HFFc6 (cell line): ENCODE measurements at places on chromosomes 5 and 9. TPM values are rescaled to one million over a fixed set of nuclear protein-coding genes. Genes with fewer than 3 reads are reported as not detected.

Gene SLC6A3
- not detected in 3 replicates for total RNA-seq

Gene DOCK8
- 0.03 to 0.14 TPM (median 0.05 TPM) in 3 replicates for total RNA-seq

Gene SHOC1
- not detected in 3 replicates for total RNA-seq

Gene FST
- total RNA-seq: 13.0 to 88.0 TPM (median 15.5 TPM) in 3 replicates

DNA sequence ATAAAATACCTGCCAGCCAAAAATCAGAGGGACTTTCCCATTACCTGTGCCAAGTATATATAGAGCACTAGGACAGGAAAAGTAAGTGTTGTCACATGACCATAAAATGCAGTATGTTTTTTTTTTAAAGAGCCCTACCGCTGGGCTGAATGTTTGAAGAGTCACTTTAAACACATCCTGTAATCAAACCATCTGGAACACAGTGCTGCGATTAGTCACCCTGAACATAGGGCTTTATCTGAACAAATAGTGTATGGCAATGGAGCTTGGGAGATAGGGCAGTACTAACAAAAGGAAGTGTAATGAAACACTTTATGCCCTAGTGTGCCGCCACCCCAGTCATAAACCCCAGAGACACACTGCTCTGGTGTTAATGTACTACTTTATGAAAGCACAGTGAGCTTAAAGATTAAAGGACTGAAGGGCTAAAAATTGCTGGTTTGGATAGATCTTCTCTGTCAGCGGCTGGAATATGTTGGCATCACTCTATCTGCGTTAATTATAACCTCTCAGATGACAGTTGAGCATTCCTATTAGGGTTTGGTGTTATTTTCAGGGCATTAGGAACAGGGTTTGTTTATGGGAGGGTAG lies 90.4 kb downstream of the ZNF608 start:
- H3K4me1 ChIP-seq: peaks cover 46% of the 10 kb centered on the region
- no peak overlapping the region for H3K4me3 ChIP-seq
- H3K36me3 ChIP-seq: no peaks in the 10 kb centered on the region
- peak; percentile 79 for DNase-seq
- H3K27me3 ChIP-seq: no peaks in the 10 kb centered on the region

DNA sequence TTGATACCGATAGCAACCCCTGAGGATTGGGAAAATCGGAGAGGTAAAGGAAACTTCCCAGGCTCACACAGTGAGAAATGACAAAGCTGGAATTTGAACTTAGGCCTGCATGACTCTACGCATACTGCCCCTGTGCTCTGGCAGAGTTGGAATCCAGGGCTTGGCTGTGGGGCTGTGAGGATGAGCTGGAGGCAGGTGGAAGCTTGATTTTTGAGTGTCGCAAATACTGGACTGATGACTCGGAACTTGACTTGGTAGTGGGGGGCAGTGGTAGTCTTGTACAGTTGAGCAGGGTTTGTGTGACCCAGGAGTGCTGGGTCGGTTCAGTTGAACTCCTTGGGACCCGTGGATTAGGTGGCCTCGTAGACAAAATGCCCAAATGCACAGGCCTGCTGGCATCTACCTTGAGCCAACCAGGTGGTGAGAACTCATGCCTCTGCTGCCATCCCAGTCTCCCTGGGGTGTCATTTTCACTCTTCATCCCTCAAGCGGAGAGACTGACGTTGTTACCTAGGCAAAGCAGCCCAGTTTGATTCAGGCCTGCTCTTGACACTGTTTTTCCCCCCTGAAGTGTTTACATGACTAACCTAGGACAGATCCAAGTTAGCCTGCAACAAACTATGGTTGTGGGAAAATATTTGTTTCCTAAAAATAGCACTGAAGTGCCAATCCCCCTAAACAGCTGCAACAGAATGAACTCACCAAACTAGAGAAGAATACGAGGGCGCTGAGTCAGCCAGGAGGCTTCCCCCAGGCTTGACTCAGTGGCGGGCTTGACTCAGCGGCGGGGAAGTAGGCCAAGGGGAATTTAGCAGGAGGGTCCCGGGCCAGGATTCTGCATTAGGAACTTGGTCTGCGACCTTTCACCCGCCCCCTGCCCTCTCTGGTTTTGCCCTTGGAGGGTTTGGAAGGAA lies 45.7 kb upstream of the ORM1 start:
- H3K36me3 ChIP-seq: peaks cover 40% of the 10 kb centered on the region
- H3K27ac ChIP-seq: peak overlapping the region; percentile 99
- H3K27me3 ChIP-seq: peaks cover 15% of the 10 kb centered on the region
- H3K4me3 ChIP-seq: peak overlapping the region; percentile 74
- peak; percentile 98 for DNase-seq

DNA sequence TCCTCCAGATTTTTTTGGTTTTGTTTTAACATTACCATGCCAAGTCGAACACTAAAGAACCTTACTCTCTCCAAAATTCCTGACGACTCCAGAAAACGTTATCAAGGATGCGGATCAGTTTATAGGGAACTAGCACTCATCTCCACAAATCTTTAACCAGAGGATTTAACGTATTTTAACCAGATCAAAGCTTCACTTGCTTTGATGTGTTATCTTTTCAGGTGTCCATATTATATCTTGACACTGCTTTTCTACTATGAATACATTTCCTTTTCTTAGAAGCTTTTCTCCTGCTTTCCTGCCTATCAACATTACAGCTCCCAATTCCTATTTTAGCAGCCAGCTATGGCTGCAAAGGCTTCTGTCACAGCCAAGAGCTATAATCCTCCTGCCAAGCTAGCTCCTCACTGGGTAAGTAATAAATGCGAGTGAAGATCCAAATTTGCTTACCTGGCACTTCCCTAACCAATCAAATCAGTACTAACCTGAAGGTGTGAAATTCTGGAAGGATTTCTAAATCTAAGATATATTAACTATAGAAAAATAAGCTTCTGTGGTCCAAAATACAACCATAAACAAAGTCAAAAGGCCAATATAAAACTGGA lies 60.2 kb downstream of the CDC14B start:
- DNase-seq: no peak
- no peaks in the 10 kb centered on the region; the same call in 1 of the 2 replicates for H3K36me3 ChIP-seq
- no peak overlapping the region for H3K4me3 ChIP-seq
- no peak overlapping the region for H3K27ac ChIP-seq
- H3K4me1 ChIP-seq: peaks cover 33% of the 10 kb centered on the region

DNA sequence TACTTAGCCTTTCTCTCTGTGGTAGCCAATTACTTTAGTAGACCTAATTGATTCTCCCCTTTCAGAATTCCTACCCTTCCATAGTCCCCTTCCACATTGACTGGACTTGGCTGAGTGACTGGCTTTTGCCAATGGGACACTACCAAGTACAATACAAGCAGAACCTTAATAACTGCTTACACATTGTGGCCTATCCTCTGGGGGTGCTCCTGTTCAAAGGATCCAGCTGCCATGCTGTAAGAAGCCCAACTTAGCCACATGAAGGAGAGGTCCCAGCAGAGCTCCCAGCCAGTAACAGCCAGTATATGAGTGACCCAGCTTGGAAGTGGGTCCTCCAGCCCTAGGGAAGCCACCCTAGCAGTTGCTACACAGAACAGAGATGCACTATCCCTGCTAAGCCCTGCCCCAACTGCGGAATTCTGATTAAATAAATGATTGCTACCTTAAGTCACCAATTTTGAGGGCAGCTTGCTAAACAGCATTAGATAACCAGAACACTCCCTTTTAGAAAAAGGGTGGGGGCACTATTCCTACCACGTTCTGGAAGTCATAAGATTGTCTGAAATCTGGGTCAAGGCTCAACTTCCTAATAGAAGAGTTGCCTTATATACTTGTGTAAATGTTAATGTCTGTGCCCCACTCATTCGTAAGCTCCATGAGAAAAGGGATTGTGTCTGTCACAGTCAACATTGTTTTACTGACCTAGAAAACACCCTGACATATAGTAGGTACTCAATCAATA lies 11.1 kb upstream of the APTX start:
- H3K4me3 ChIP-seq: no peak overlapping the region
- DNase-seq: no peak
- H3K27me3 ChIP-seq: no peaks in the 10 kb centered on the region
- H3K27ac ChIP-seq: no peak overlapping the region
- H3K36me3 ChIP-seq: no peaks in the 10 kb centered on the region
- no peaks in the 10 kb centered on the region for H3K4me1 ChIP-seq

DNA sequence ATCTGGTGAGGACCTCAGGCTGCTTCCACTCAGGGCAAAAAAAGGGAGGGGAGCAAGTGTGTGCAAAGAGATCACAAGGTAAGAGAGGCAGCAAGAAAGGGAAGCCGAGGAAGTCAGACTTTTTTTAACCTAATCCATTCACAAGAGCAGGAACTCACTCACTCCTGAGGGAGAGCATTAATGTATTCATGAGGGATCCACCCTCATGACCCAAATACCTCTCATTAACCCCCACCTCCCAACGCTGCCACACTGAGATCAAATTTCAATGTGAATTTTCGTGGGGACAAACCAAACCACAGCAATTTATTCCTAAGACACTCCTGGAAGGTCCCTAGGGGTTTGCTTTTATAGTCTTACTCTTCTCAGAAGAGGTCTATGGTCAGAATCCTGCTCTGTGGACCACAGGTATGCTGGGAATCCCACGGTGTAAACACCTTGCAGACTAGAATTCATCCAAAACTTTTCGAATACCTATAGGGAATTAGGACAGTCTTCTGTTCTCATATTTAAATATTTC lies 108.7 kb downstream of the HSD17B3 start:
- no peaks in the 10 kb centered on the region for H3K36me3 ChIP-seq
- H3K27me3 ChIP-seq: peaks cover 4% of the 10 kb centered on the region
- H3K4me1 ChIP-seq: no peaks in the 10 kb centered on the region
- no peak for DNase-seq

GRCh38 chr5:27472000-27472763 lies 433.8 kb upstream of the CDH9 start:
- H3K4me3 ChIP-seq: peak overlapping the region; percentile 94
- H3K4me1 ChIP-seq: peaks cover 23% of the 10 kb centered on the region
- peaks cover 41% of the 10 kb centered on the region for H3K36me3 ChIP-seq
- DNase-seq: peak; percentile 28

GRCh38 chr5:15529013-15529412 lies 29.0 kb downstream of the FBXL7 start:
- DNase-seq: no peak
- H3K27me3 ChIP-seq: no peaks in the 10 kb centered on the region; the same call in 1 of the 2 replicates
- H3K4me1 ChIP-seq: peaks cover 24% of the 10 kb centered on the region
- no peak overlapping the region for H3K4me3 ChIP-seq
- H3K36me3 ChIP-seq: peaks cover 8% of the 10 kb centered on the region
- H3K27ac ChIP-seq: no peak overlapping the region

DNA sequence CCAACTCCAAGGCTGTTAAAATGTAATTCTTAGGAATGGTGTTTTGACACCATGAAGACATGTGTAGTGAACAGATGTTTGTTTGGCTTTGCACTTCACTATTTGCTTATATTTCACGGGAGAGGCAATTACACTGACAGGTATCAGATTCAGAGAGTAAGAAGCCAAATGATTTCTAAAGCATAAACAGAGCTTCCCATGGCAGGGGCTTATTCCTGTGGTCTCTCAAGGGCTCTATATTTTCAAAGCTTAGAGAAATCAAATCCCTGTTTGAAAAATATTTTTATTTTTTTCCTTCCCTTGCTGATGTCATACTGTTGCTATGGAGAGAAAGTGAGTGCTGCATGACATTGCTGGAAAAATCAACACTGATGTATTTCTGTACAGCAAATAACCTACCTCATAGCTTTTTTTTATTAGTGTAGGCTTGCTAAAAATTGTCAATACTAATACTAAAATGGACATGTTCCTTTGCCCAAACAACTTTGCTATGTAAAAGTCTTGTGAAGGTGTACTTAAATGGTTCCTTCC lies 161.4 kb downstream of the GIN1 start:
- H3K36me3 ChIP-seq: peaks cover 19% of the 10 kb centered on the region
- peak overlapping the region; percentile 99 for H3K27ac ChIP-seq
- peaks cover 49% of the 10 kb centered on the region for H3K4me1 ChIP-seq
- H3K4me3 ChIP-seq: peak overlapping the region; percentile 83
- DNase-seq: peak; percentile 75

- H3K4me3 ChIP-seq: no peak overlapping the region
- H3K27ac ChIP-seq: no peak overlapping the region
- DNase-seq: no peak
- H3K4me1 ChIP-seq: no peaks in the 10 kb centered on the region
- peaks cover 49% of the 10 kb centered on the region for H3K27me3 ChIP-seq
Measured at GRCh38 chr9:114140850-114141249, 14.5 kb upstream of the COL27A1 start.

DNA sequence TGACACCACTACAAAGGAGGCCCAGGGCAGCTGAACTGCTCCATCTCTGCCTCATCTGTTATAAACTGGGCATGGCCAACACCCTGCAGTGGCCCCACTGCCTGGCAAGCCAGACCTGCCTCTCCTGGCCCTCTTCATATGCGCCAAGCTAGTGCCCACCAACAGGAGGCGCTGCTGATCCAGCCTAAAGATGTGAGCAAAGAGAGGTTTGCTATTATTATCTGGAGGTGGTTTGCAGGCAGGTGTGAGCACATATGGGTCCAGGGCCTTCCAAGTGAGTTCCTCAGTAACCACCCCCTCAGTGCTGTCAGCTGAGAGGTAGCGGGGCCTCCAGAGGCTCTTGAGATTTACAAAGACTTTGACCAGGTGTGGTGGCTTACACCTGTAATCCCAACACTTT lies 232.2 kb downstream of the SYK start:
- peaks cover 18% of the 10 kb centered on the region for H3K27me3 ChIP-seq
- DNase-seq: no peak
- no peak overlapping the region for H3K27ac ChIP-seq
- no peak overlapping the region for H3K4me3 ChIP-seq

- no peak overlapping the region for H3K27ac ChIP-seq
- peak; percentile 17 for DNase-seq
- H3K4me1 ChIP-seq: no peaks in the 10 kb centered on the region
- no peaks in the 10 kb centered on the region for H3K36me3 ChIP-seq
- H3K4me3 ChIP-seq: no peak overlapping the region
- H3K27me3 ChIP-seq: peaks cover 16% of the 10 kb centered on the region
Measured at GRCh38 chr5:73962801-73963425, 336.9 kb downstream of the ARHGEF28 start.

GRCh38 chr5:71903808-71904207 lies 184.7 kb downstream of the CARTPT start:
- DNase-seq: no peak
- H3K4me3 ChIP-seq: no peak overlapping the region
- H3K36me3 ChIP-seq: no peaks in the 10 kb centered on the region
- H3K27ac ChIP-seq: no peak overlapping the region
- peaks cover 5% of the 10 kb centered on the region for H3K27me3 ChIP-seq

- H3K4me1 ChIP-seq: no peaks in the 10 kb centered on the region
- DNase-seq: no peak
- peaks cover 20% of the 10 kb centered on the region for H3K36me3 ChIP-seq
- H3K27me3 ChIP-seq: peaks cover 4% of the 10 kb centered on the region; the same call in 1 of the 2 replicates
- no peak overlapping the region for H3K27ac ChIP-seq
- H3K4me3 ChIP-seq: no peak overlapping the region
Measured at GRCh38 chr5:3602785-3603502, 7.3 kb downstream of the IRX1 start.

DNA sequence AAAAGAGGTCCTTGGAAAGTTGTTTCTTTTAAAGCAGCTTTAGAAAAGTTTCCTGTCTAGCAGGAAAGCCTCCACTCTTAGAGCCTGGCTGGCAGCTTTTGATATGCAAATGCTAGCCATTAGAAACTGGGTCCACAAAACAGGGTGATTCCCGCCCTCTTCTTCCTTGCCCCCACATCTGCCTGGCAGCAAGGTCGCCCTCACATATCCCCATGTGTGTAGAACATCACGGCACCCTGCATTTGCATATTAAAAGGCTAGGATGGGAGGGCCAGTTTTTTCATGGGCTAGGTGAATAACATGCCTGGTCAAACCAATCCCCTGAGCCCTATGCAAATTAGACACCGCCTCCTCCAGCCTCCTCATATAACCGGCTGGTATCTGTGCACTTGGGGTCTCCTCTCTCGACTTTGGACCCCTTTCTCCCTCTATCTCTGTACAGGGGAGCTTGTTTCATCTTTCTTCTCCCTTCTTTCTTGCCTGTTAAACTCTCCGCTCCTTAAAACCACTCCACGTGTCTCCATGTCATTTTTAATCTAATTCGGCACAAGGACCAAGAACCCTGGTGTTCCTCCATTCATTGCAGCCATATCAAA lies 426.8 kb upstream of the CTNND2 start:
- H3K4me1 ChIP-seq: no peaks in the 10 kb centered on the region
- no peak for DNase-seq
- H3K27me3 ChIP-seq: no peaks in the 10 kb centered on the region; the same call in 1 of the 2 replicates
- H3K36me3 ChIP-seq: no peaks in the 10 kb centered on the region
